Thoracic aorta (tissue), 2 donors: ENCODE measurements at places on chromosomes 7 and 10.

DNA sequence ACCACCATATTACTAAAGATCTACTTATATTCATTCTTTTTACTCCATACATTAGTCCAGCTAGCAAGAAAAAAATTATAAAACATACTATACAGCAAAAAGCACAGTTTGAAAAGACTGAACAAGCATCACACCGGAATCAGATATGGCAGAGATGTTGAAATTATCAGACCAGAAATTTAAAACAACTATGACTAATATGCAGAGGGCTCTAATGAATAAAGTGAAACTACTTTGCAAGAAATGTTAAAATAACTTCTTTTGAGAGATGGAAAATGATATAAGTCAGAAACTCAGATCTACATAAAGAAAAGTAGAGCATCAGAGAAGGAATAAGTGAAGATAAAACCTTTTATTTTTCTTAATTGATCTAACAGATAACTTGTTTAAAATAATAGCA is 50.9 kb downstream of the SGCE start:
- DNase-seq = no peak

- no peak for DNase-seq
Observed at GRCh38 chr10:944034-944831, 12.7 kb upstream of the LARP4B start.

DNA sequence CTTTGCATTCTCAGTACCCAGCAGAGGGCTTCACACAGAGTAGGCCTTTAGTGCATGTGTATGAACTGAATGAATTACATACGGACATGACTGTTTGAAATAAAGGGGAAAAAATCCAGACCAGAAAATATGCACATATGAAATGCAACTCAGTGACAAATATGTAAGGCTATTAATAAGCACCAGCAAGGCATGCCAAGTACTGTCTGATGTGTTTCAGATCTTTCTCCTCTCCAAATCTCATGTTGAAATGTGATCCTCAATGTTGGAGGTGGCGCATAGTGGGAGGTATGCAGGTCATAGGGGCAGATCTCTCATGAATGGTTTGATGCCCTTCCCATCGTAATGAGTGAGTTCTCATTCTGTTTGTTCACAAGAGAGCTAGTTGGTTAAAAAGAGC is 87.3 kb upstream of the TOMM7 start:
- no peak for DNase-seq

- no peak for DNase-seq
Observed at GRCh38 chr7:41501006-41501405, 201.9 kb downstream of the INHBA start.

GRCh38 chr7:1883834-1884582 is 213.9 kb downstream of the ELFN1 start:
- DNase-seq = no peak

DNA sequence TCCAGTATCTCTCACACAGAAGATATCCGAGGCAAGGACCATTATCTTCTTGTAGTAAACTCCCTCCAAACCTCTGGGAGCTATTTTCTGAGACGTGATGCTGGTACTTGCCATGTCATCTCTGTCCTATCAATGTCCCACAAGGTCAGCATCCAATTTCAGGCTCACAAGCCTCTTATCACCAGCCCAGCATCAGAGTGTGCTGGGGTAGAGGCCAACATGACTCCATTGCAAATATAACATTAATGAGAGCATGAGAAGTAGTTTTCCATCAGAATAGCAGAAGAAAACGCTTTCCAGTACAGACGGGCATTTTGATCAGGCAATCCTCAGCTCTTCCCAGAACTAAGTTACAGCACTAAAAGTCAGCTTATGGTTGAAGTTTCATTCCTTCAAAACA is 5.6 kb downstream of the MORN4 start:
- DNase-seq = no peak

- no peak for DNase-seq
Observed at GRCh38 chr7:35520810-35521625, 173.9 kb downstream of the HERPUD2 start.

GRCh38 chr7:35681231-35682029 is 13.5 kb downstream of the HERPUD2 start:
- DNase-seq = no peak

DNA sequence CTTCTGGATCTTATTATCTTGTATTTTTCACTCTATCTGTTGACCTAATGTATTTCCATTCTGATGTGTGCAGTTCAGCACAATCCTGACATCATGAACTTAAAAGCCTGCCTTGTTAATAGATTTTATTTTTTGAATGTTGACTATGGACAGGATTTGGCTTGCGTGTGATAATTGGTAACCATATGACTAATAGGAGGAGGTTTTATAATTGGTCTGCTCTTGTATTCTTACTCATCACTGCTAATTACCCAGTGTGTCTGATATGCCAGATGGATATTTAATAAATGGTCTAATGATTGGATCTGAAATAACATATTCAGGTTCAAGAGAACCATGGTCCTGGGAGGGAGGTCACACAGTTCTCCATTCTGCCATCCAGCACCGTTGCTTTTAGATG is 45.9 kb downstream of the MTURN start:
- DNase-seq = no peak

- DNase-seq = no peak
Observed at GRCh38 chr7:102721-103120, 89.7 kb upstream of the FAM20C start.

GRCh38 chr10:96664563-96664962 is 55.8 kb downstream of the PIK3AP1 start:
- no peak for DNase-seq

GRCh38 chr7:48782511-48782910 is 141.8 kb upstream of the CDC14C start:
- DNase-seq = no peak

DNA sequence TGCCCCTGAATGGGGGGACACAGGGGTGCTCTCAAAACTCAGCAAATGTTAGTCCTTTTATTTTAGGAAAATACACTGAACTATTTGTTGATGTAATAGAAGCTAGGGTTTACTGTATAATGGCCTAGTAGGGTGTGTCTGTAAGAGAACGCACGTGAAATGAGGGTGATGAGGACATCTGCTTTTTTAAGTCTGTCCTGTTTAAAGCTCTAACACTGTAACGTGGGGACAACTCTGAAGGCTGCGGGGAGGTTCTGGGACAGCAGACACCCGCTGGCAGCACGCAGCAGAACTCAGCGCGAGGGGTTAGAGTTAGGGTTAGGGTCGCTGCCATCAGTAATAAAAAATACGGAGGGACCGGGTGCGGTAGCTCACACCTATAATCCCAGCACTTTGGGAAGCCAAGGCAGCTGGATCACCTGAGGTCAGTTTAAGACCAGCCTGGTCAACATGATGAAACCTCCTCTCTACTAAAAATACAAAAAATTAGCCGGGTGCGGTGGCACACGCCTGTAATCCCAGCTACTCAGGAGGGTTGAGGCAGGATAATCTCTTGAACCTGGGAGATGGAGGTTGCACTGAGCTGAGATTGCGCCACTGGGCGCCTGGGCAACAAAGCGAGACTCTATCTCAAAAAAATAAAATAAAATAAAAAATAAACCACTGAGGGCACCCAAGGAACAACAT is 98.0 kb downstream of the CTBP2 start:
- no peak for DNase-seq

GRCh38 chr7:104903044-104903443 is 111.0 kb upstream of the KMT2E start:
- DNase-seq = no peak

GRCh38 chr7:37669818-37670217 is 13.7 kb upstream of the GPR141 start:
- DNase-seq = no peak

DNA sequence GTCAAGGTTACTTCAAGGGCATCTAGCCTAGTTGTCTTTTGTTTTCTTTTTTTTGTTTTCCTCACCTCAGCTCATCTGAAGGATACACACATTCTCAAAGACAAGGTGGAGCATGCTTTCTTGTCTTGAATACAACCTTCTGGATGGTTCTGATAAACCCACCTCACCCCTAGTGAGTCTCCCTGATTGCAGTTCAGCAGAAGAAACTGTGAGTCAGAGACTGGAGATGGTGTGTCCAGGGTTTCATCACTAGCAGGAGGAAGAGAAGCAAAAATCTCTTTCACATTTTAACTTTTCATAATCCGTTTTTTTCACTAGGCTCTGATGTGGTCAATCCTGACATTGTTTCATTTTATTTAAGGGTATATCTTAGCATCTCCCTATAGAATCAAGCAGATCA is 143.0 kb upstream of the NRBF2 start:
- no peak for DNase-seq

- no peak for DNase-seq
Observed at GRCh38 chr7:156793334-156793733, 99.6 kb downstream of the LMBR1 start.

DNA sequence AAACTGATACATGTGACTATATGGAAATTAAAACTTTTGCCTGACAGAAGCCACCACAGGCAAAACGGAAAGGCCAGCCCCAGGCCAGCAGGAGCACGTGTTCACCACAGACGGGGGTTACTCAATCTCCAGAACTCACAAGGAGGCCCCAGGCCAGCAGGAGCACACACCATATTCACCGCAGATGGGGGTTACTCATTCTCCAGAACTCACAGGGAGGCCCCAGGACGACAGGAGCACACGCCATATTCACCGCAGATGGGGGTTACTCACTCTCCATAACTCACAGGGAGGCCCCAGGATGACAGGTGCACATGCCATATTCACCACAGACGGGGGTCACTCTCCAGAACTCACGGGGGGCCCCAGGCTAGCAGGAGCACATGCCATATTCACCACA is 61.5 kb downstream of the NKX6-2 start:
- DNase-seq = no peak

DNA sequence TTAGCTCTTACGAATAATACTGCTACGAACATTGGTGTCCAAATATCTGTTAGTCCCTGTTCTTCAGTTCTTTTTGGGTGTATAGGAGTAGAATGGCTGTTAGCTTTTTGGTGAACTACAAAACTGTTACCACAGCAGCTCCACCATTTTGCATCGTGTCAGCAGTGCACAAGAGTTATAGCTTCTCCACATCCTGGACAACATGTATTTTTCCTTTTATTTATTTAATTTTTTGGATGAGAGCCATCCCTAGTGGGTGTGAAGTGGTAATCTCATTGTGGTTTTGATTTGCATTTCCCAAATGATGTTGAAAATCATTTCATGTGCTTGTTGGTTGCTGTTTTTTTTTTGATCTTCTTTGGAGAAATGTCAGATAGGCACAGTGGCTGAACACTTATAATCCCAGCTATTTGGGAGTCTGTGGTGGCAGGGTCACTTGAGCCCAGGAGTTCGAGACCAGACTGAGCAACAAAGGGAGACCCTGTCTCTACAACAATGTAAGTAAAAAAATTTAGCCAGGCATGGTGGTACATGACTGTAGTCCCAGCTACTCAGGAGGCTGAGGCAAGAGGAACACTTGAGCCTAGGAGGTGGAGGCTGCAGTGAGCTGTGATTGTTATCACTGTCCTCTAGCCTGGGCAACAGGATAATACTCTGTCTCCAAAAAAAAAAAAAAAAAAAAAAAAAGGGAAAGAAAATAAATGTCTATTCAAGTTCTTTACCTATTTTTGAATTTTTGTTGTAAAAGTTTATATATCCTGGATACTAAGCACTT is 31.7 kb downstream of the TRIM24 start:
- no peak for DNase-seq

DNA sequence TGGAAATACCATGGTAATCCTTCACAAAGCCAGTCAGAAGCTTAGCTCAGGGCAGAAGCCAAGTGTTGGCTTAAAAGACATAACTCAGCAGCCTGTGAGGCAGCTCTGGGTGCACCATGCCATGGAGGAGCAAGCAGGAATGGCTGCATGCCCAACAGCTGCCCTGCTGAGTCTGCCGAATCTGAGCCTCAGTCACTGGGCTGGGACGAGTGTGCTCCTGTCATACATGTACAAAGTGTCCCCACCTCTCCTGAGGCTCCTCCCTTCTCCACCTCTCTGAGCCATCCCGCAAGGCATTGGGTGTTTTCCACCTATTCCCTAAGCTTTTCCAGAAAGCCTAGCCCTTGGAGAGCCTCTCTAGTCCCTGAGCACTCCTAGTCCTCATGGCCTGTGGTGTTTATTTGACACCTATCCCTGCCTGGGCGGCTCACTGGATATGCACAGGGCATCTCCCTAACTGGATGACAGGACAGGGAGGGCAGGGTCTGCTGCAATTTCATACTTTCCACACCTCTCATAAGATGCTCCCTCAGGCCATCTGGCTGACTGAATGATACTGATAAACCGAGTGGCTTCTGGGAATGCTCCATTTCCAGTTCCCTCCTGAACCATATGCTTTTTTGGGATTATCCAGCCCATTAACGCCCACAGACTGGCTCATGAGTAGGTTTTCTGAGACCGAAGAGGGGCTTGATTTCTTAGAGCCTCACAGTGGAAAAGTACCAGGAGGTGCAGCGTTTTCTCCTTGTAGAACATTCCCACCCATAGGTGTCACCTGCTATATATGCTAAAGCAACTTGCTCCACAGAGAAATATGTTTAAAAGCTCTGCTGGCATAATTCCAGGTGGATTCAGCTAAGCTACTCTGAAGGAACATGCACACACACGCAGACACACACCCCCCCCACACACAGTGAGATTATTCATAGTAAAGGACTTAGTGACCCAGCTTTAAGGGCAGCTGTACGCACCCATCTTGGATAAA is 199.3 kb downstream of the SNX10 start:
- no peak for DNase-seq

GRCh38 chr10:43891241-43891640 is 242.6 kb upstream of the ZNF32 start:
- no peak for DNase-seq

- DNase-seq = no peak
Observed at GRCh38 chr7:117435475-117436043, 8.3 kb upstream of the ASZ1 start.

- no peak for DNase-seq
Observed at GRCh38 chr10:61135276-61135721, 191.3 kb upstream of the RHOBTB1 start.

GRCh38 chr7:10874666-10875065 is 99.0 kb upstream of the PHF14 start:
- DNase-seq = no peak

DNA sequence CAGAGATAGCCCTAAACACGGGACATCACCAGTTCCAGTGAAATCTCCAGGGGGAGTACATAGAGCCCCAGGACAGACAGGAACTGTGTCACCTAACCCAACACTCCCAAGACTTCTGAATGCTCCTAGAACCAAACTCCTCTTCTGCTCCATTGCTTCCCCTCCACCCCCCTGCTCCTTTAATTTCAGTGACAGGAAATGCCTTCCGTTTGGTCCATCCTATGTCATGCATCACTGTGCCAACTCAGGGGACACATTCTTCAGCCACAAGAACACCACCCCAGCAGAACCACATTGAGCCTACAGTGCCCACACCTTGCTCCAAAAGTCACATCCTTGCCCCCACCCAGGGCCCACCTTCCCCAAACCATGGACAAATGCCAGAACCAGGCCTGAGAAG is 100.5 kb downstream of the KCNMA1 start:
- DNase-seq = no peak

- DNase-seq = no peak
Observed at GRCh38 chr7:107315716-107316220, 147.0 kb downstream of the HBP1 start.

GRCh38 chr7:2792235-2792634 is 51.9 kb downstream of the GNA12 start:
- DNase-seq = no peak
